Tibial nerve (tissue), 4 donors: ENCODE measurements at places on chromosomes 2 and 18. TPM values are rescaled to one million over a fixed set of nuclear protein-coding genes. Genes with fewer than 3 reads are reported as not detected.

DNAJC27 gene
- 12.8 TPM for total RNA-seq

ANO7 gene
- total RNA-seq = 0.59 TPM

NOSTRIN gene
- 6.3 TPM for total RNA-seq

TPO gene
- 32.6 TPM for total RNA-seq

ITPRIPL1 gene
- total RNA-seq = 2.0 TPM

DNA sequence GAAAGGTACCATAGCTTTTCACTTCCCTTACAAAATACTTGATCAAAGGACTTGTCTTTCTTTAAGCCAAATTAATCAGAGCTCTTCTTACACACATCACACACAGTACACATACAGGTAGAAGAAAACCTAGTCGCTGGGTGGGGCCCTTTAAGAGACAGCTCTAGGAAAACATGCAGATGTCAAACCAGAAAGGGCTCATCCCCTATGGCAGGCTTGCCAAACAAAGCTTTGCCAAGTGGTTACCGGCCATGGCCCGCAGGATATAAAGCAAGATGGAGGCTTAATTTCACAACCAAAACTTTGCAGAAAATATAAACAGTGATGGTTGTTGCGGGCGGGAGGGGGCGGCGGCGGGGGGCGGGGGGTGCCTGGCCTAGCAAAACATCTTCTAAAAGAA, 2156.0 kb upstream of the PIK3C3 start:
- DNase-seq = no peak

DNA sequence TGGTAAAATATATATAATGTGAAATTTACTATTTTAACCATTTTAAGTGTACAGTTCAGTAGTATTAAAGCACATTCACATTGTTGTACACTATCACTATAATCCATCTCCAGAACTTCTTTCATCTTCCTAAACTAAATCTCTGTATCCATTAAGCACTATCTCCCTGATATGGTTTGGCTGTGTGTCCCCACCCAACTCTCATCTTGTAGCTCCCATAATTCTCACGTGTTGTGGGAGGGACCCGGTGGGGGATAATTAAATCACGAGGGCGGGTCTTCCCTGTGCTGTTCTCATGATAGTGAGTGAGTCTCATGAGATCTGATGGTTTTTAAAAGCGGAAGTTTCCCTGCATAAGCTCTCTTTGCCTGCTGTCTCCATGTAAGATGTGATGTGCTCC, 178.9 kb upstream of the NABP1 start:
- DNase-seq = no peak

- no peak for DNase-seq
Observed at GRCh38 chr18:54999016-54999415, 39.8 kb upstream of the CCDC68 start.

GRCh38 chr2:22221006-22221405, 1097.2 kb downstream of the TDRD15 start:
- DNase-seq = no peak

GRCh38 chr18:7233134-7233810, 2.4 kb downstream of the LRRC30 start:
- DNase-seq = no peak

GRCh38 chr2:46775722-46776121, 139.9 kb downstream of the MCFD2 start:
- no peak for DNase-seq

DNA sequence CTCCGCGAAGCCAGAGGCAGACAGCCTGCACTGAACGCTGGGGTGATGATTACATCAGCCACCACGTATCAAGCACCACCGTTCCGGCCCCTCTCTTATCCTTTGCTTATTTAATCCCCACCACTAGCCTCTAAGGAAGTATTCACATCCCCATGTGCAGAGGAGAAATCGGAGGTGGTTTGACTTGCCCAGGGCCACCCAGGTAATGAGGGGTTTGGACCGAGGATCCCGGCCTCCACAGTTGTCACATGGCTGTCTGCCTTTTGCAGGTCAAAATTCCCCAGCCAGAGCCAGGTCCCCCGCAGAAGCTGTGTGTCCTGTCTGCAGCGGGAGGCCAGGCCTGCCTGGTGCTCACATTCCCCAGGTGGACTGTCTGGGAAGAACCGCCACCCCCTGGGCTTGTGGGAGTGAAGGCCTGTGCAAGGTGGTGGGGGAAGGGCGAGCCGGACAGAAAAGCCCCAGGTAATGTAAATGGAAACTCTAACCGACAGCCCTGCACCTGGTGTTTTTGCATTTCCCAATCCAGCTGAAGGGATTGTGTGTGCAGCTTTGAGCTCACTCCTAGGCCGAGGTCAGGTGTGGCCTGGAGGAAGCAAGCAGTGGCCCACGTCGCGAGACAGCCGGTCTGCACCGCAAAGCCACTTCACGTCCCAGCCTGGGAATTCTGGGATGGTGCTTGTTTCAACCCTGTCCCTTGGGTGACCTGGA, 108.5 kb upstream of the ID2 start:
- DNase-seq = no peak

GRCh38 chr2:99876956-99877355, 265.4 kb downstream of the AFF3 start:
- DNase-seq = no peak

DNA sequence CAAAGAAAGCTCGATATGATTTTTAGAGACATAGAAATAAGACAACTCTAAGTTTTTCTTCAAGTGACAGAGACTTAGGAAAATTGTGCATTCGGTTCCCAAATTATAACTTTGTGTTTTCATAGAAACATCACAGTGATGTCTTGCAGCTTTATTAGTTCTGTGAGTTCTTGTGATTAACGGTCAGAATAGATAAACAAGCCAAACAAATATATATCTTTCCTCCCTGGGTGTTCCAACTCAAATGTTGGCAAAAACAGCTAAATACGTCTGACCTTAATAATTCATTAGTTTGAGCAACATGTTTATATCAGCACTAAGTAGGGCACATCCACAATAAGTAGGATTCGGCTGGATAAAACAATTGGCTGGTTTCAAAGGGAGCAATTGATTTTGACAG, 47.6 kb downstream of the DTNA start:
- no peak for DNase-seq

DNA sequence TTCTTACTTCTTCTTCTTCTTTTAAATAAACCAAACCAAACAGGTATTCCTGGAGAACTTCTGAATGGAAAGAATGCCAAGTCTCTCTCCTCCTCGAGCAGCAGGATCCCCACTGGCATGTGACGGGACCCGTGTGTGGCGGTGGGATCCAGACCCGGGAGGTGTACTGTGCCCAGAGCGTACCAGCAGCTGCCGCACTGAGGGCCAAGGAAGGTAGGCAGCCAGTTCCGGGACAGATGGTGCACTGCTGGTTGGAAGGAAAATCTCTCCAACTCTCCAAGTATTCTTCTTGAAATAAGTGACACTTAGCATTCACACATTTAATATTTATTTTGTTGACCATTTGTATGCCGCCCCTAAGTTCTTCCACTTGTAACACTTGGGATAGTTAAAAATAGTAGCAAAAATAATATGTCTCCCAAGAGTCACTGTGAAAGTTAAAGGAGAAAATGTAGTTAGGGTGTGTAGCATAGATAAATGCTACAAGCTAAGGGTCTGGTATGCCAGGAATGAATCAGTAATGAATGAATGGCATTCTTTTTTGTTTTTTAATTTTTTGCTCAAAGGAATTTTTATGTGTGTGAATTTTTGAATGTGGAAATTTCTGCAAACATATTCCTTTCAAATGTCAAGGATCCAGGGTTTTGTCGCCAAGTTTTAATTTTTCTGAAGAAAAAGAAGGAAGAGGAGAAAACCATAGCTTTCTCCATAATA, 349.9 kb downstream of the THSD7B start:
- no peak for DNase-seq

DNA sequence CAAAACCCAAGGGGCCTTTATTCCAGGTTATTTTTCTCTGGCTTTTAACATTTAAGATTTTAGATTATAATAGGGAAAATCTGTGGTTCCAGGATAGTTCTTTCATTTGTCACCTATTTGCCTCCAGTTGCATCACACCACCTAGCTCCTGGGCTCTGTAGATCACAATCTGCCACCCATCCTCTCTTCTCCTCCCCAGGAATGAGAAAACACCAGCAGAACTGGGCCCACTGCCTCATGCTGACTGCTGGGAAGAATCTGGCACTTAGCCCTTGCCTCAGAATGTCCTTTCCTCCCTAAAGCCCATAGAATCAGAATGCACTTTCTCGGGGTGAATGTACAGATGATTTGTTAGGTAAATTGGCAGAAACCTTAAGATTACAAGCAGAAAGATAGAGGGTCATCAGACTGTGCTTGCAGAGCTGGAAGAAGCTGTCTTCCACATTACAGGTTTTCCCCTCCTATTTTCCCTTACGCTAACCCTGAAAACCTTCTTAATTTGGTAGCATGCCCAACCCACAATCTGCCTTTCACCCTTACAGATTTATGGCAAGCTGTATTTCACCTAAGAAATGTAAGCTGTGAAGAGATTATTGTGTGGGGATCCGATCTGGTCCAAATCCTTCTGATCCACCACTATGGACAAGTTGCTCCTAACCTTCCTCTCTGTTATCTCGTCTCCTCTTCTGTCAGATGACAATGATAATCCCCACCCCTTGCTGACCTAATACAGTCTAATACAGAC, 72.6 kb downstream of the LRRC30 start:
- no peak for DNase-seq
